ENCODE measurements at places on chromosomes 16 and 17.

GRCh38 chr17:58691701-58692238 lies at the start of gene TEX14:
Gene TEX14 (minus strand): TSS chr17:58692045. CDS start chr17:58652001, 40,044 bp downstream.
- no peak for DNase-seq

- DNase-seq = no peak
Observed at GRCh38 chr17:77498791-77499698, 358.3 kb downstream of the SEC14L1 start.

GRCh38 chr17:37405955-37406634 lies 541 bp downstream of the ACACA start:
- peak; percentile 23 for DNase-seq

- DNase-seq = peak; percentile 18
Observed at GRCh38 chr17:8857919-8858318, 9.6 kb downstream of the PIK3R6 start.

GRCh38 chr17:55168958-55169687 lies 95.6 kb upstream of the HLF start:
- DNase-seq = no peak

DNA sequence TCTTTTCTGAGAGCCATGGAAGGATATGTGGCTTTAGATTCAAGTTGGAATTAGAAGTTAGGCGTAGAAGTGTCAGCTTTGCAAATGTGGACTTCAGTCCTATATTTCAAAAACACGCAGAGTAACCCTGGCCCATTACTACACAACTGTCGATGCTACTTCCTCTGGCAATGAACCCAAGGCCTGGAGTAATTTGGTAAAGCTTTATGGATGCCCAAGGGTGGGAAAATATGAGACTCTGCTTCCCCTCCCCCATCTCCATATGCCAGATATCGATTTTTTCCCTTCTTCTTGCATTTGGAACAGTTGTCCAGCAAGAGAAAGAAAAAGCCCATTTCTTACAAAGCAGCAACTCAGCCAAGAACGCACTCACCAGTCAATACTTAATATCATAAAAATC lies 2.9 kb upstream of the MAP1LC3B start:
- no peak for DNase-seq

GRCh38 chr17:14688134-14688533 lies 387.3 kb downstream of the HS3ST3B1 start:
- DNase-seq = no peak

DNA sequence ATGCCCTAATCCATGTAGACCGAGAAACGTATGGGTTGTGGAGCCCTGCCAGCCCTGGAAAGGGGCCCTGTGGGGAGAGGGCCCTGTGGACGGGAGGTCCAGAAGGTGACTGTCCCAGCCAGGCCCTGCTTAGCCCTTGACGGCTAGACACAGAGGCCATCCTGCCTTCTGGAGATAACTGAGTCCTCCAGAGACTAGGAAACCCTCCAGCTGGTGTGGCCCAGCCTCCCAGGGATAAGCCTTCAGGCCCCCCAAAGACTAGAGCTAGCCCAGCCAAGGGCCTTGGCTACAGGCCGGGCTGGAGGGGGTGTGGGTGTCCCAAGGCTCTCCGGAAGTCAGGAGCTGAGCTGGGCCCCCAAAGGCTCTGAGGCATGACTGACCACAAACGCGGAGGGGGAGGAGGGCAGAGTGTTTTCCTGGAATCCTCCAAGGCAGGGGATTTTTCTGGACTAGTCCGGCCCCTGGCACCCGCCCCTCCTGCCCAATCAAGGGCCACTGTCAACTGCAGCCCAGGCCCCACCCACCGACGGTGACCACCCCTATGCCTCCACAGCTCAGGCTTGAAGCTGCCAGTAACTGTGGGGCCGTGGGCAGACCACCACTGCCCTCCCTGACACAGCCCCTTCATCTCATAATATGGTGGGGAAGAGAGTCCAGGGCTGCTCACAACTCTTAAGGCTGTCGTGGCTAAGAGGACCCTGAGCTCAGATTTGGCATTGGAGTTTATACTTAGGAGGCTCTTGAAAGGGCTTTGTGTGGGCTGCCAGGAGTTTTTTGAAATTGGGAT lies 885 bp upstream of the VASN start:
- DNase-seq = peak; percentile 94

GRCh38 chr17:7191571-7192270 lies 12.6 kb upstream of the ASGR1 start:
- DNase-seq = no peak

- no peak for DNase-seq
Observed at GRCh38 chr16:71775949-71776348, 32.7 kb downstream of the AP1G1 start.

GRCh38 chr17:75404223-75404730 lies 1.2 kb downstream of the GRB2 start:
- DNase-seq = peak; percentile 86

DNA sequence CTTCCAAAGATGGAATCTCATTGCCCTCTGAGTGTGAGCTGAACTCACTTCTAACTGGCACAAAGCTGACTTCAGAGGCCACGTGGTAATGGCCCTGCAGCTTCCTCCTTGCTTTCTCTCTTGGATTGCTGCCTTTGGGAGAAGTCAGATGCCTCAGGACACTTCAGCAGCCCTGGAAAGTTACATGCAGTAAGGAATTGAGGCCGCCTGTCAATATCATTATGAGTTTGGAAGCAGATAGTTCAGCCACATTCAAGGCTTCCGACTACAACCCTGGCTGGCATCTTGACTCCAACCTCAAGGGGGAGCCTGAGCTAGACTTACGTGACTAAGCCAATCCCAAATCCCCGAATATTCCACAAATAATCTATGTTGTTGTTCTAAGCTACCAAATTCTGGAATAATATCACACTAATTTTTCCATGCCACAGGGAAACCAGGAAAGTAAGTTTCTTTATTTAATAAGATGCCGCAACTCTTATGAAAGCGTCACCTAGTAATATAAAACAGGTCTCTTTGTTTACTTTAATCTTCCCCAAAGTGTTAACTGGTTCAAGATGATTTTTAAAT lies 13.6 kb downstream of the CEP20 start:
- peak; percentile 86 for DNase-seq

DNA sequence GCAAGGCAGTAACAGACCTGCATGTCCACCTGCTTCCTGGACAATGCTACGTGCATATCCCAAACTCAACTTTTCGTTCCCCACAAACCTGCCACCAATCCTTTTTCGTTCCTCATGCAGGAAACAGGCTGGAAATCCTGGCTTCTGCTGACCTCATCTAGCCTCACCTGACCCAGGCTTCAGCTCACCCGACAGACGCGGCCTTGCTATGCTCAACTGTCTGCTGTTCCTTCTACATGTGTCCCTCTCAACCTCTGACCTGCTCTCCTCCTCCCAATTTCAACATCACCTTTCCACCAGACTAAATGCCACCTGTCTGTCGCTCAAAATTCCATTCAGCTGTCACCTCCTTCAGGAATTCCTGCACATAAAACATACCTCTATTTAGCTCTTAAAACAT lies 44.5 kb downstream of the XPO6 start:
- no peak for DNase-seq

- no peak for DNase-seq
Observed at GRCh38 chr16:9679213-9679767, 502.9 kb downstream of the GRIN2A start.

DNA sequence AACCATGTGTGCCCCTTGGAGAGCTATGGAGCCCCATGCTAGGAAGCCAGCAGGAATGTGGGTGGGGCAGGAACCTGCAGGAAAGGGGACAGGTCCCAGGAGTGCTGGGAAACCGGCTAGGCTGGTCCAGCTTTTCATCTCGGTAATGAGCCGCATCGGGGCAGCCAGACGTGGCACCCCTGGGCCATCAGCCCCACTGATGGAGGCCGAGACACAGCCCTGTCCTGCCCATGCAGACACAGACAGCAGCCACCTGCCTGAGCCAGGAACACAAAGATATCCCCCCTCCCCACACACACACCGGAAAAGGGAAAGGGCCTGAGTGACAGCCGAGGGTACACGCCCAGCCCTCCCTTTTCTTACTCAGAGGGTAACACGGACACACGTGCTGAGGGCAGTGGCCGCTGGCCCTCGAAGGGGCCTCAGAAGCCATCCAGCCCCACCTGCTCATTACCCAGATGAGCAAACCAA lies 18.1 kb downstream of the PPL start:
- no peak for DNase-seq

- DNase-seq = no peak
Observed at GRCh38 chr16:80652441-80652840, 111.6 kb downstream of the DYNLRB2 start.

DNA sequence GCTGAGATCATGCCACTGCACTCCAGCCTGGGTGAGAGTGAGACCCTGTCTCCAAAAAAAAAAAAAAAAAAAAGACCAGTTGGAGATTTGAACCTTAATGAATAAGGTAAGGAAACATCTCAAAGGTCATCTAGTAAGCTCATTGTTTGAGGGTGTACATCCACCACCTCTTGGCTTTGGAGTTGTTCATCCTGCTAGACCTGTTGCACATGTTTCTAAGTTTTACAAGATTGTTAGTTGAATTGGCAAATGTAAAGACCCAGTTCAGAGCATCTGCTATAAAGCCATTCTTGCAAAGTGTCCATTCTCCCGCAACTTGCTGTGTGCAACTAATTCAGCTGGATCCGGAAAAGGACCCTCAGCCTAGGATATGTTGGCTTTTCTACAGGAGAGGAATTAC lies 1.5 kb downstream of the PSMD7 start:
- no peak for DNase-seq

DNA sequence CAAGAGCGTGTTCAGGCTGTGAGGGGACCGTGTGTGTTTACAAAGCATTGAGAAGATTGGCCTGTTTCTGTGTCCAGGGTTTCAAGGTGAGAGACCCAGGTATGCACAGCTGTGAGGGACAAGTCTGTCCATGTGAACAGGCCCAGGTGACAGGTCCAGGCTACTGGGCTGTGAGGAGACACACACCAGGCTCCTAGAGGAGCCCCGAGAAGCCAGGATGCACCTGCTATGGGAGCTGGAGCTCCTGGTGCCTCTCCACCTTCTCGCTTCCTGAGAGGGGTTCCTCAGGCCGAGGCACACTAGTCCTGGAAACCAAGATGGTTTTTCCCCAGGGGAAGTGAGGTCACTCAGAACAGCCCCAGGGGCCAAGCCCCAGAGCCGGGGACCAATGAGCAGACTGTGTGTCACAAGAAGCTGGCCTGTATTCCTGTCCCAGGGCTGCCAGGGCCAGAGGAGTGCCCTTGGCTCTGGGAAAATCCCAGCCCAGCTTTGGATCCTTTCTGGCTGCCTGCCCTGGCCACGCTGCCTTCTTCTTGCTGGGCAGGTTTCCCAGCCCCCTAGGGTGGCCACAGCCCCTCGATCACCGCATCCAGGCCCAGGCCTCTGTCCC lies 153.4 kb upstream of the PLCG2 start:
- DNase-seq = peak; percentile 42

DNA sequence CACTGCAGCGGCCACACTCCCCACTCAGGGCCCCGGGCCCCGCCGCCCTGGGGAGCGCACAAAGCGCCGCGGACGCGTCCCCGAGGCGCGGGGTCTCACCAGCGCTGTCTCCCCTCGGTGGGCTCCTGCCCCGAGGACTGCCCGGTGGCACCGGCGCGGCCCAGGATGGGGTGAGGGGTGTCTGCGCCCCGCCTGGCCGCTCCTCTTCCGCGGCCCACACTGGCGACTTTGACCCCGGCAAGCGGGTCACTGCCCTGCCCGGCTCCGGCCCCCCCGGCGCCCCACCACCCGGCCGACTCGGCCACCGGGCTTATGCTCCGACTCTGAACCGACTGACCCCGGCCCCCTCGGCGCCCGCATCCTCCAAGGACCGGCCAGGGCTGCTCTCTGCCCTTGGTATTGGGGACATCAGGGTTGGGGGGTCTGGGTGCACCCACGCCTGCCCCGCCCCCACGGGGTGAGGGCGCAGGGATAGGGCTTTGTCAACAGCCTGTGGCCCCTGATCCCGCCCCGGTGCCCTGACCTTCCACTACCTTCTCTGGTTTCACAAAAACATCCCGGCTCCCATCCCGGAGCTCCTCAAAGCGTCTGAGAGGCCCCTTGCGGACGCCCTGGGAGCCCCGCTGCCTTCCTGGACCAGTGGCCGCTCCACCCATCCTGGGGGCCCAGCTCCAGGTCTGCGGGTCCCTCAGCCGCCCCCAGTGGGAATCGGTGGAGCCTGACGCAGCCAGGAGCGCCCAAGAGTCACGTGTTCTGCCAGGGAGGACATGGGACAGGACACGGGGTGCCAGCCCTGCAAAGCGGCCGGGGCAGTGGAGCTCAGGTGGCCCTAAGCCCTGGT lies 829 bp downstream of the GCGR start:
- no peak for DNase-seq

DNA sequence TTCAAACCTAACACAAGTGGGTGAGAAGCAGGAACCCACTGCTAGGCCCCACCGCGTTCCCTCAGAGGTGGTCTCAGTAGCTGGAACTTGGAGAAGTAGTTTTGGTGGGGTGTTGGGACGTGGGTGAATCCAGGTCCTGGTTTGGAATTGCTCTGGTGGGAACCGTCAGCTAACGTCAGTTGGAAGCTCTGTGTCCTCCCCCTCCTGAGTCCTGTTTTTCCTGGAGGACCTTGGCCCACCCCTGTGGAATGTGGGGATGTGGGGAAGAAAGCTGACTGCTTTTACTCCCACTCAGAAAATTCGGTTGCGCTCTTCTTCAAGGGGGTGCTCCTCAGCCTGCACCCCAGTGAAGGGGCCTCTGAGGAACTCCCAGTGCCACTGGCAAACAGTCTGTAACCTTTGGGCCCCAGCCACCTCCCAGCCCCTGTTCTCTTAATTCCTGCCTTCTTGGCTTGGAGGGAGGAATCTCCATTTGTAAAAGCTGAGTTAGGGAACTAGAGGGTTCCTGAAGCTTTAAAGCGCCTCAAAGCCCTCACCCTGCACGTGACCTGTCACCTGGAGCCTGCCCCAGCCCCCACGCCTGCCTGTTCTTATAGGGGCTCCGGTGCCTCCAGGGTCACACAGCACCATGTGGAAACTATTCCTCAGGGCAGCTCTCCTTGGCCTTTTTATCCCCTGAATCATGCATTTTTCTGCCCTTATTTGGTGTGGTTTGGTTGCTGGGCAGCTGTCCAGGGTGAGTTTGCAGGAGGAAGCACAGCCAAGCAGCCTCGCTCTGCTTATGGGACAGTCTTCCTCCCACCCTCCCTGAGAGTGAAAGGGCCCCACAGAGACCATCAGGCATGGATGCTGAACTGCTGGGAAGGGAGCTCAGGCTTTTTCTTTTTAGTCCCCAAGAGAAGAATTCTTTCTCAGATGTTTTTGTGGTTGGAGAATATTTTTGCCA lies 16.2 kb upstream of the NAGLU start:
- DNase-seq = peak; percentile 99

DNA sequence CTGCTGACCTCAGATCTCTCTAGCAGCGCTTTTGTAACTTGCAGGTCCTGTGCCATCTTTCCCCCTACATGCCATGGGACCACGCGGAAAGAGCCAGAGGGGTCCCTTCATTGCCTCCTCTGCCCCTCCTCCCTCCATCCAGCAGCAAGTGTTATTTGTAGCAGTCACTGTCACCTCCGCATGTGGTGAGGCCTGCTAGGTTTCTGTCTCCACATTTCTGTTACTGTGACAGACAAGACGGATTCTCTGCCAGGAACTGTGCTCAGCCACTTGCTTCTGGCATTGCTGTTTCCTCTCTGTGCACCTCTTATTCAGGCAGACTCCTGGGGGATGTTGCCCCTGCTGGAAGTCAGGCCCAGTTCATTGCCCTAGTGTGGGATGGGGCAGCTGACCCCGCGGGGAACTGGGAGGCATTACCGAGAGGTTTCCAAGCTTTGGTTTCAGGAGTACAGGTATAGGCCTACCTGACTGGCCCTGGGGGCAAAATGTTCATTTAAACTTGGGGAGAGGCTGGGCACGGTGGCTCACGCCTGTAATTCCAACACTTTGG lies 61.2 kb downstream of the RAB11FIP4 start:
- no peak for DNase-seq

- DNase-seq = no peak
Observed at GRCh38 chr17:77495575-77495974, 354.8 kb downstream of the SEC14L1 start.
